Muscle of back (tissue), 13 donors: ENCODE measurements at places on chromosomes 3 and 15. TPM values are rescaled to one million over a fixed set of nuclear protein-coding genes. Genes with fewer than 3 reads are reported as not detected.

The CPA3 gene
- polyA plus RNA-seq: 3.4 TPM

DNA sequence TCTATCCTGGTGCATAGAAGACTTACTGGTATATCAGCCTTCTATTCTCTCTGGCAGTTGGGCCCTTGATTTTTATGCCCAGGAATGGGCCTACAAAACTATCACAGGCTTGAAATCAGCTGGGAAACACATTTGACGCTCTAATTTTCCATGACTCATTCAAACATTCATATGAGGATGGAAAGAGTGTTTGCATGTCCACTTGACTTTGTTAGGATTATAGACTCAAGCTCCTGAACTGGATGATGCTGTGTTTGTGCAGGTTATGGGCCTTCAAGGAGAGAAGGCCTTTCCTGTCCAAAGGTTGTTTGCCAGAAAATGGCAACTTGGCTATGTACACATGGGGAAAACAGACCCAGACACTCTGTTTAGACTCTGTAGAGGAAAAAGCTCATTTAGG is 219.9 kb downstream of the GAP43 start:
- DNase-seq: no peak

The GRK7 gene
- 0.13 TPM for polyA plus RNA-seq

DNA sequence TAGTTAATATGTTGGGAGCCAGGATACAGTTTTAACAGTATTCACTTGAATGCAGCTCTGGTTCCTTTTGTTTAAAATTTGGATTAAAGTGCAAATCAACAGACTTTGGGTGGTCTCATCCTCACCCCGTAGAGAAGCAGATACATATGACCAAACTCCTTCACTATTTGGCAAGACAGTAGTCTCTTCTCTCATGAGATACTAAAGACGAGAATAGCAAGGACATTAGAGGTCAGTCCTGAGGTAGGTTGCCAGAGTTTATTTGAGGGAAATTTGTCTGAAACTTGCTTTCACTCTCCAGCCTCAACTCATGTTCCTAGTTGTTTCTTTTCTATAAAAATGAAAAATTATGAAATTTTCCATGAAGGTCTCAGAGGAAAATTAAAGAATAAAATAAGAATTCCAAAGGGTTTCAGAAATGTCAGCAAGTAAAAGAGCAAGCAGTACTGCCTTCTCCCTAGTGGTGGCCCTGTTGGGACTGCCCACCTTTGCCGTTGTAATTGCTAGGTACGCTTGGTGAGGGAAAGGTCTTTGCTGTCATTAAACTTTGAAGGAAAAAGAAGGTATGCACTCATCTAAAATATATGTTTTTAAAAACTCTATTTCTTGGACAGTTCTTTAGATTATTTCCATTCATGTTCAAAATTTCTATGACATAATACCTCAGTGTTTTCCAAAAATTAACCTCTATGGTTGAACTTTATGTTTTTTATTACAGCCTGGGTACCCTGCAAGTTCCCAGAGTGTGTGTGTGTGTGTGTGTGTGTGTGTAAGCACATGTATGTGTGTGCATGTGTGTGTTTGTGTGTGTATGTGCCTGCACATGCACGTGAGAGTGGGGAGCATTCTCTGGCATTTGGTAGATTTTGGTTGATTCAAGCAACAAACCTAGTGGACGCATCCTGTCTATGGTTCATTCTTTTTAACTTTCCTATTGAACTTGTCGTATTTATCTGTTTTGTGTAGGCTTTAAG is 111.4 kb downstream of the CMSS1 start:
- peak; percentile 79 for DNase-seq

GRCh38 chr15:84836844-84837243 is 19.7 kb downstream of the ALPK3 start:
- DNase-seq: no peak

DNA sequence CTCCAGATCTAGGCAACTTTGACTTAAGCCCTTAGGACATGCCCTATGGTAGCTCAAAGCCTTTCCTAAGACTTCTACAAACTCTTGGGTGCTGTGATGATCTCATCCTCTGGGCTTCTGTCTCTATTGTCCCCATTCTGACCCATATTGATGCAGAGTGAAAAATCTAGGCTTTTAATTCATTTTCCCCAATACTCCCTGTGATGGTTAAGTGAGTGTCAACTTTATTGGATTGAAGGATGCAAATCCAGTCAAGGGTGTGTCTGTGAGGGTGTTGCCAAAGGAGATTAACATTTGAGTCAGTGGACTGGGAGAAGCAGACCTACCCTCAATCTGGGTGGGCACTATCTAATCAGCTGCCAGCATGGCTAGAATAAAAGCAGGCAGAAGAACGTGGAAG is 97.3 kb upstream of the NUDT16 start:
- no peak for DNase-seq

GRCh38 chr3:59540696-59541095 is 490.9 kb upstream of the CFAP20DC start:
- no peak for DNase-seq
